GM04503 (cell line): ENCODE measurements at places on chromosomes 2 and 18.

DNA sequence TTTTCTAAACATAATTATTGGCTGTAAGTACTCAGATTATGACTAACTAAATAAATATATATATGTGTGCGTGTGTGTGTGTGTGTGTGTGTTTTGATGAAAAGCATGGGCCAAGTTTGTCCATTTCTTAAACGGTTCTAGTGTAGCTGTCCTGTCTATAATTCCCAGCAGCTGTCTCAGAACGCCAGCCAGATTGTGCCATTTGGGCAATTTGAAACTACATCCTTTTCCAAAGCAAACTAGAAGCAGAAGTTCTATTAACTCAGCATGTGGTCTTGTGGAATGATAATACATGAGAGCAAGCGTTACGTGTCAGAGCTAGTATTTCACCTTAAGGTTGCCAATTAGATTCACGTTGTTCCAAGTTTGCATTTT is 1.7 kb downstream of the ARHGAP28 start:
- peak; percentile 58 for DNase-seq

GRCh38 chr18:37525262-37525585 is 40.4 kb downstream of the CELF4 start:
- DNase-seq: no peak

- DNase-seq: no peak
Measured at GRCh38 chr18:66342577-66342976, 261.3 kb downstream of the CDH19 start.

DNA sequence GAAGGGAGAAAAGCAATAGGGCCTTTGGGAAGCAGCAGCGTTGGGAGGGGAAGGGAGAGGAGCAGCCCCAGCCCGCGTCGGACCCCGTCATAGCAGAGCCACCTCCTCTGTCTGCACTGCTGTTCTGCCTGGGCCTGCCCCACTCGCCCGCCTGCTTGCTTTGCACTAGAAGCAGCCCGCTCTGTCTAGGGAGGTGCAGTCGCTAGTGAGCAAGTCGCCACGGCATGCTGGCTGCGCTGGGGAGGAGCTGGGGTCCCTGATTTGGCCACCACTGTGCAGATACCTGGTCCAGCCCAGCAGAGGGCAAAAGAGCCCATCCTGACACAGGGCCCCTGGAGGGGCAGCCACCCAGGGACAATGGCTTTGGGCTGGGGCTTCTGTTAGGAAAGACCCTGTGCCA is 8.0 kb upstream of the TMEM214 start:
- DNase-seq: no peak

DNA sequence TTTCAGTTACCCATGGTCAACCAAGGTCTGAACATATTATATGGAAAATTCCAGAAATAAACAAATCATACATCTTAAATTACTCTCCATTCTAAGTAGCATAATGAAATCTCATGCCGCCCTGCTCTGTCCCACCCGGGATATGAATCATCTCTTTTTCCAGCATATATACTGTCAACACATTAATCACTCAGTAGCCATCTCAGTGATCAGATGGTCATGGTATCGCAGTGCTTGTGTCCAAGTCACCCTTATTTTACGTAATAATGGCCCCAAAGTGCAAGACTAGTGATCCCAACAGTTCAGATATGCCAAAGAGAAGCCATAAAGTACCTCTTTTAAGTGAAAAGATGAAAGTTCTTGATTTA is 43.8 kb downstream of the OSBPL6 start:
- DNase-seq: no peak

DNA sequence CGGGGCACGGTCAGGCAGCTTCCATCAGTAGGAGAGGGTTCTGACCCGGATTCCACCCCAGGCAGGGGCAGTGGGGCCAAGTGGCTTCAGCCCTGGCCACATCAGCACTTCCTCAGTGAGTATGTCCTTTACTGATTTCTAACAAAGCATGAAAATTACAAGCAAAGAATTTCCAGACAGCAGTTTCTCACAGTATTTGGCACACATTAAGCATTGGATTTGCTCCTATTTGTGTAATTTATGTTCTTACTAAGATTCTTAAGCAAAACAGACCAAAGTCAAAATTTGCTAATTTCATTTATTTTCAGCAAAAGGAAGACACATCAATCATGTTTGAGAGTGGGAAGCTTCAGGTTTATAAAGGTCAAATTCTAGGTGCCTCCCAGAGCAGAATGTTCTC is 73.3 kb upstream of the NFATC1 start:
- no peak for DNase-seq

- peak; percentile 16 for DNase-seq
Measured at GRCh38 chr18:53946594-53946993, 277.9 kb downstream of the MBD2 start.

DNA sequence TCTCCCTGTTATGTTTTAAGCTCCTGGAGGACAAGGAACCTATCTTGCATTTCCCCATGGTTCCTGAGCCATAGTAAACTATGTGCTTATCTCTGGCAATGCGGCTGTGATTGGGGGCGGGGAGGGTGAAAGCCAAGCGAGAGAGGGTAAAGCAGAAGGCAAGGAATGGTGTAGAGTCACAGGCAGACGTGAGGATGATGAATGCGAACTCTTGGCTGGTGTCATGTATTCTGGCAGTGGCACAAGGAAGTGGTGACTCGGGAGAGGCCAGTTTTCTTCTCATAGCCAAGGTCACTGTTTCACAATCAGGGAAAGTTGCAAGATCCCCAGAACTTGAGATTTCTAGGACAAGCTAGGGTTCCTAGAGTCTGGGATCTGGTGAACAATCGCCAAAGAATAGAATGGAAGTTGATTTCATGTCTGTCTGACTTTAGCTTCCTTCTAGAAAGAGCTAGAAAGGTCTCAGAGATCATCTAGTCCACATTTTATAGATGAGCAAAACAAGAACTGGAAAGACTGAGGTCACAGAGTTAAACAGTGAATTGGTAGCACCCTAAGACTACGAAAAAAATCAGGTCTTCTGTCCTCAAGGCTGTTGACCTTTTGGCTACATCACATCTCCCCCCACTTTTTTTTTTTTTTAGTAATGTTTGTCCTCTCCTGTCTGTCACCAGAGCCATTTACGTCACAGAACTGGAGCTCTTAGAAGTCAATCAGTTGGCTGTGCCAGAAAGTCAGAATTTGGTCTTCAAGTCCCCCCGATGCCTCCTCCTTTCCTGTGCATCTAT is 137.0 kb downstream of the BCL11A start:
- no peak for DNase-seq

DNA sequence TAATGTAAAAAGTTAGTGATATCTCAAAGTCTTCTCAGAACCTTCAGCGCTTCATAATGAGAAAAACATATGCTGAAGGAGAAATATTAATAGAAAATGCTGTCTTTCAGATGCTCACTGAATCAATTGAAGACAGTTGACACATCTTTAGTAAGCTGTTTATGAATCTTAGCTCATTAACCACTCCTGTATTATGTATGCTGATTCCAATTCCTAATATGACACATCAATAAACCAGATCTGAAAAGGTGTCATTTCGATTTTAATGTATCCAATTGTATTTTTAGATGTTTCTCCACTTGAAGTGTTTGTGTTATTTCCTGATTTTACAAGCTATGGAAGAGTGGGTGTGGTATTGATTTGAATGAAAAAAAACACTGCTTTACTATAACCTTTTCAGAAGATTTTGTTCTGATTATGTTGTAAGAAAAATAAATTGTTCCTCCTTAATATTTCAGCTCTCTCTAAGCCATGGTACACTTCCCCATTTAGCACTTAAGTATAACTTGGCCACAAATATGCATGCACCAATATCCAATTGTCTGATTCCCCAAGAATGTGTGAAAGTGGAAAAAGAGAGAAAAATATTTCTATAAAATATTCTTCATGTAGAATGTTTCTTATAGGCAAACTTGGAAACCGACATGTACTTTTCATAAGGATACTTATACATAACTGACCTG is 569.8 kb downstream of the ARHGAP15 start:
- no peak for DNase-seq

DNA sequence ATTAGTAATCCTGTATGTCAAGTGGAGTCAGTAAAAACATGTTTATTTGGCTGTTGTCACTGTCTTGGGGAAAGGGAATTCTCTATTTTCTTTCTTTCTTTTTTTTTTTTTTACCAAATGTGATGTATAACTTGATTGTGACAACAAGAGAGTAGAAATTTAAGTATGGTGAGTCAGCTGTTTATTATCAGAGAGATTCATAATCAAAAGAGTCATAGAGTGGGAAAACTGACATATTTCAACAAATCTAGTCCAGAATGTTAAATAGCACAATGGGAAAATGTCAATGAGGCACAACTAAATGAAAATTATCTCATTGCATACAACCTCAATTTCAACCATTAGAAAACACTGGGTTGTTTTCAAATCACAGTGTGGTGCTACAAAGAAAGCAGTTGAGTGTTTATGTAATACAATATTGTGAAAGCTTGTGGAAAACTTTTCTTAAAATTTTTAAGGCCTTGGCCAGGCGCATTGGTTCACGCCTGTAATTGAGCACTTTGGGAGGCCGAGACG is 111.9 kb upstream of the DTNA start:
- no peak for DNase-seq

- DNase-seq: no peak
Measured at GRCh38 chr2:144310889-144311608, 208.9 kb downstream of the ZEB2 start.

DNA sequence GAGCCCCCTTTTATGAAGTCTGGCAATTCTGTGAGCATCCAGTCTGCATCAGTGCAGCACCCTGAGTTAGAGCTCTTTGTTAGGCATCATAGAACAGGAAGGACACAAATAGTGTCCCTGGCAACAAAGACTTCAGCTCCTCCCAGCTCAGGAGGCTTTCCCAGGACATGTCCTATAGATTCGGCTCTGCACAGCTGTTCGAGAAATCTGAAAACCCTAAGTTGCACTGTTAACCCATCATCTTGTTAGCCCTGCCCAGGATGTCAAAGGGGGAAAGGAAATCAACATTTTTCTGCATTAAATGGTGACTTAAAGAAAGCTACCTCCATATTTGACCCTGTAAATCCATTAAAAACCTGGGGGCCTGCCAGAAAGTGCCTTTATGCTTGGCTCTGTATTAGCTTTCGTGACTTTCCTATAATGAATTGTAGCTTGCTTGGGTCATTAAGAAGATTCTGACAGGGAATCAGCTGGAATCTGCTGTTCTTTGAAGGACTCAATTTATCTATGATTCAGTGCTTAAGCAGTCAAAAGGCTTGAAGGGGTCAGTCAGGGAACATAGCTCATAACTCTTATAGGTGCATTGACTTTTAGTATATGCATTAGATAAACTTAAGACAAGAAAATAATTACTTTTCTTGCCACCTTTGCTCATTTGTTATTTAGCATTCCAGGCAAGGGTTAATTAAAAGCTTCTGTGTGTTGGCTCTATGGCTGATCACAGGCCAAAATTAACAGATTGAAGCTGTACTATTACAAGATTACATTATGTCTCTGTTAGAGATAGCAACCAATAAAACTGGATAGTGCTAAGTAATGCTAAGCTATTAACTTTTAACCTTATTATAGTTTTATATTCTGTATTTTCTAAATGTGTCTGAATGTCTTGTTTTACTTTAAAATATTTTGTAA is 20.6 kb downstream of the ERMN start:
- DNase-seq: peak; percentile 52

- no peak for DNase-seq
Measured at GRCh38 chr2:62472312-62472711, 33.7 kb downstream of the TMEM17 start.

DNA sequence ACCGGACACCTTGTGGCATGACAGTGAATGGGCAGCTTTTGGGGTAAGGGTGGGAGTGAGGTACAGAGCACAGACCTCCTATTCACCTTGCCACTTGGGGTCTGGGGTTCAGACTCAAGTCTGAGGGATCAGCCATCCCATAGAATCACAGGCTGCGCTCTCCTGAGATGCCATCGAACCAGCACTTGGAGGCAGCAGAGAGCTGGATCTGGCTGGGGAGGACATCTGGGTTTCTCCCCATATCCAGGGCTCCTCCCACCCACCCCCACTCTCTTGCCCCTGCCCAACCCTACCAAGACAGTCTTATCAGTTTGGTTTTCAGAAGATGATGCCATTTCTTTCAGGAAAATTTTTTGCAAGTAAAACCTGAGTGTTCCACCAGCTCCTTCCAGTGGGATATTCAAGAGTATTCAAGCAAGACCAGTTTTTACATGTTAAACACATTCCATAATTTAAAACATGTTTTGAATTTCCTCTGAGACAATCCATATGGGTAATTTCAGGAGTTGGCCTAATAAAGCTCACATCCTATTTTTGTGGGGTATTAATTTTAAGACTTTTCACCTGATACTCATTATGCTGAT is 29.2 kb upstream of the TEX44 start:
- no peak for DNase-seq

DNA sequence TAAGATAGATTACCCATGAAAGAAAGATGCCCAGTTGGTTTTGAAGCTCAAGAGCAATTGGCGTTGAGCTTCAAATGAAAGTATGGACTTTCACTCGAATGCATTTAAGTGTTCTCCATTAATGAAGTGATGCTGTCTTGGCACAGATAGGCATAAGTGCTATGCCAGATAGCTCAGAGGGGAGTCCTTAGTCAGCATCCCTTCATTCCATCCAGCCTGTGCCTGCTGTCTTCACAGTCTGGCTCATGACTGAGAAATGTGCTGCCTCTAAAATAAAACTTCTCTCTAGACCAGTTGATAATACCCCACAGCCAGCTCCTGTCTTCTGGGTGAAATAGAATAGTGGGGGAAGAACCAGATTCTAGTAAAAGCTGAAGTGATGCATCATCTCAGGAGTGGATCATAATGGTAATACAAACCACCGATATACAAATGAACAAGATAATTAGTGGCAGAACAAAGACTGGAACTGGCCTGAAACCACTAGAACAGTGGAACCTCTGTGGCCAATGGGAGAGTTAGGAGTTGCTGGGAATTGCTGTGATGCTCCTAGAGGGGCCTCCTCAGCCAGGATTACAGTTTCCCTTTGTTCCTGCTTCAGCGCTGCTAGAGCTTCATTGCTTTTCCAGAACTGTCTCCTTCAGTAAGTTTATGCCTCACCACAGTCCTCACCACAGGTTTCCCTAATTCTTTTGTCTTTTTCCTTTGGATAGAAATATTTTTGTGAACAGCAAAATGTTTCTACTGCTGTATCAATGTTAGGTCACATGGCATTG is 359.3 kb downstream of the KIAA1328 start:
- DNase-seq: peak; percentile 4

GRCh38 chr2:176514805-176515500 is 245.7 kb downstream of the MTX2 start:
- no peak for DNase-seq

DNA sequence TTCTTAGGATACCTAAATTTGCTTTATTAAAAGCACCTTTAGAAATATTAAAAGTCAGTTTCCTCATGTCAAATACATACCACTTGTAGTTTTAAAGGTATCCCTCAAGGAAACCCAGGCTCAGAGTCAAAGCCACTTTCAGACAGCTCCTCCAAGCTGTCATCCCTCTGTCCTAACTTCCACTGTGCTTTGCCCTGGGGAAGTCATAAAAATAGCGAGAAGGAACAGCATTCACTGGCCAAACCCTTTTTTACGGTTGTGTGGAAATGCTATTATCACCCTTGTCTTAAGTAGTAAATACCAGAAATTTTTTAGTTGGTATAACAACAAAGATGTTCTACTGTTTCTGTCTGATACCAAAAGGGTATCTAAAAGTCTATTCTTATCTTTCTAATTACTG is 680.5 kb downstream of the ZEB2 start:
- DNase-seq: no peak

- DNase-seq: no peak
Measured at GRCh38 chr2:183901931-183902330, 696.4 kb upstream of the ZNF804A start.

- no peak for DNase-seq
Measured at GRCh38 chr2:188410504-188411235, 119.0 kb downstream of the GULP1 start.

GRCh38 chr2:85698880-85699254 is 4.7 kb downstream of the GNLY start:
- DNase-seq: no peak

GRCh38 chr2:134717286-134718022 is 1.3 kb downstream of the TMEM163 start:
- no peak for DNase-seq
